ENCODE measurements at places on chromosomes 12 and 14.

GRCh38 chr12:20127413-20127812 is 240.9 kb upstream of the PDE3A start:
- no peak for DNase-seq

- no peak for DNase-seq
These were observed 264.7 kb upstream of the PRICKLE1 start for GRCh38 chr12:42854208-42854607.

- DNase-seq = no peak
These were observed 8.7 kb upstream of the CLEC4E start for GRCh38 chr12:8549381-8549780.

- no peak for DNase-seq
These were observed 129.9 kb downstream of the GALC start for GRCh38 chr14:87863047-87863446.

DNA sequence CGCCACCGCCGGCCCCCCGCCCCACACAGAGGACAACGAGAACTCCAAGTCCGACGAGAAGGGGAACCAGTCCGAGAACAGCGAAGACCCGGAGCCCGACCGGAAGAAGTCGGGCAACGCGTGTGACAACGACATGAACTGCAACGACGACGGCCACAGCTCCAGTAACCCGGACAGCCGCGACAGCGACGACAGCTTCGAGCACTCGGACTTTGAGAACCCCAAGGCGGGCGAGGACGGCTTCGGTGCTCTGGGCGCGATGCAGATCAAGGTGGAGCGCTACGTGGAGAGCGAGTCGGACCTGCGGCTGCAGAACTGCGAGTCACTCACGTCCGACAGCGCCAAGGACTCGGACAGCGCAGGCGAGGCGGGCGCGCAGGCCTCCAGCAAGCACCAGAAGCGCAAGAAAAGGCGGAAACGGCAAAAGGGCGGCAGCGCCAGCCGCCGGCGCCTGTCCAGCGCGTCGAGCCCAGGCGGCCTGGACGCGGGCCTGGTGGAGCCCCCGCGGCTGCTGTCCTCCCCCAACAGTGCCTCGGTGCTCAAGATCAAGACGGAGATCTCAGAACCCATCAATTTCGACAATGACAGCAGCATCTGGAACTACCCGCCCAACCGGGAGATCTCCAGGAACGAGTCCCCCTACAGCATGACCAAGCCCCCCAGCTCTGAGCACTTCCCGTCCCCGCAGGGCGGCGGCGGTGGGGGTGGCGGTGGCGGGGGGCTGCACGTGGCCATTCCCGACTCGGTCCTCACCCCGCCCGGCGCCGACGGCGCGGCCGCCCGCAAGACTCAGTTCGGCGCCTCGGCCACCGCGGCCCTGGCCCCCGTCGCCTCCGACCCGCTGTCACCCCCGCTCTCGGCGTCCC is 150.9 kb downstream of the EGLN3 start:
- no peak for DNase-seq
